ENCODE measurements at places on chromosomes 5 and 9.

DNA sequence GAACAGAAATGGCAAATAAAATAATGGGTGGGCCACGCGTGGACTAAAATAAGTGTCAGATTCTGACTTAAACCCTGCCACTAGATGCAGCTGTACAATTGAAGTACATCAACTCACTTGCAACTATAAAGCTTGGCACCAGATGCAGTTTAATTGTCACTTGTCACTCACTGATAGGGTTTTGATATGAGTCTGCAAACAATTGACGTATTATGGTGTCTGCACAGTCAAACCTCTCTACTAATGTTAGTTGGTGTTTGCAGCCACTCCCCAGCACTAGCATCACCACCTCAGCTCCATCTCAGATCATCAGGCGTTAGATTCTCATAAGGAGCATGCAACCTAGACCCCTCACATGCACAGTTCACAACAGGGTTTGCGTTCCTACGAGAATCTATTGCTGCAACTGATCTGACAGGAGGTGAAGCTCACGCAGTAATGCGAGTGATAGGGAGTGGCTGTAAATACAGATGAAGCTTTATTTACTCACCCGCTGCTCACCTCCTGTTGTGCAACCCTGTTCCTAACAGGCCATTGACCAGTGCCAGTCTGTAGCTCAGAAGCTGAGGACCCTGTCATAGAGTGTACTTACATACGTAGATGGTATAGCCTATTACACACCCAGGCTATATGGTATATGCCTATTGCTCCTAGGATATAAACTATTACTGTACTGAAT, 72.1 kb upstream of the SEMA6A start:
- no peak for DNase-seq

DNA sequence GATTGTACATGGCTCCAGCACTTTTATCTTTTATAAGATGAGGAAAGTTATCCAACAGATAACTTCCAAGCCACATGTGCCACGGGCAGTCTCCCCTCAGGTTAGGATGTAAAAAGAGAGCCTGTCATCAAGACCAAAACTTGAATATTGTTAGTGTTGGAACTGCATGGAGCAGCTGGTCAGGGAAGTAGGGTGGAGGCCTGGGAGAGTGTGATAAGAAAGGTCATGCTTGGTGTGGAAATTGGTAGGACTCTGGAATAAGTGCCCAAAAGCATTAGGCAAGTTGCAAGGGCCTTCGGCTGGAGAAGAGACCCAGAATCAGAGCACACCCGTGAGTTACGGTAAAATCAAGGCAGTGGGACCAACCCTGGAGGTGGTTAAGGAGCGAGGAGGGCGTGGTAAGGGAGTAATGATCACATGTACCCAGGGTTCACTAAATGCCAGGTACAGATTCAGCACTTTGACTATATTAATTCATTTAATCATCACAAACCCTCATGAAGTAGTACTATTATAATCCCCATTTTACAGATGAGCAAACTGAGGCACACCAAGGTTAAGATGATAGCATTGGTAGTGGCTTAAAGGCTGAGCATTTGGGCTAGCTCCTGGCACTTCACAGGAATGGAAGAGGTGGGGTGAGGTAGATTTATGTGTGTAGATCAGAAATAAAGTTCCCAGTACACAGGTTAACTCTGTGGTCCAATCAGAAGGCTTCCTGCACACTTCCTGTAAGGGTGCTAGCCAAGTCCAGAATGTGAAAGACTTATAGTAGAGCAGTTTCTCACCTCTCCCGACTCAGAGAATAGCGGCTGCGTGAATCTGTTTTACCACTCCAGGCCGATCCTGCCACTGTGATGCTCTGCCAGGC, 96.5 kb upstream of the ZNF608 start:
- no peak for DNase-seq

DNA sequence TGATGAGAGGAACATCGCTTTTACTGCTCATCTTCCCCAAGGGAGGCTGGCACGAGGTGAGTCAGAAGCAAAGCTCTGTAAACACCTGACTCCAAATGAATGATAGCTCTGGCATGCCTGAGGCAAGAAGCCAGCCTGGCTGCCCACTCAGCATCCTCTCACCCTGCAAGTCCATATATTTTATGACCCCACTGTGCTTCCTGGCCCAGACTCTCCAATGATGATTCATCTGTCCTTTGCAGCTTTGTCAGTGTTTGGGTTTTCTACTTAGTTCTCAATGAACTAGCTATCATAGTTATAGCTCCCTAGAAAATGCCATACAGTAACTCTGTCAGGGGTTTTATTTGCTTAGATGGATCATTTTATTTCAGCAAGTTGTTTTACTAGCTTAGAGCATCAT, 52.1 kb upstream of the FSTL4 start:
- DNase-seq = peak; percentile 87

DNA sequence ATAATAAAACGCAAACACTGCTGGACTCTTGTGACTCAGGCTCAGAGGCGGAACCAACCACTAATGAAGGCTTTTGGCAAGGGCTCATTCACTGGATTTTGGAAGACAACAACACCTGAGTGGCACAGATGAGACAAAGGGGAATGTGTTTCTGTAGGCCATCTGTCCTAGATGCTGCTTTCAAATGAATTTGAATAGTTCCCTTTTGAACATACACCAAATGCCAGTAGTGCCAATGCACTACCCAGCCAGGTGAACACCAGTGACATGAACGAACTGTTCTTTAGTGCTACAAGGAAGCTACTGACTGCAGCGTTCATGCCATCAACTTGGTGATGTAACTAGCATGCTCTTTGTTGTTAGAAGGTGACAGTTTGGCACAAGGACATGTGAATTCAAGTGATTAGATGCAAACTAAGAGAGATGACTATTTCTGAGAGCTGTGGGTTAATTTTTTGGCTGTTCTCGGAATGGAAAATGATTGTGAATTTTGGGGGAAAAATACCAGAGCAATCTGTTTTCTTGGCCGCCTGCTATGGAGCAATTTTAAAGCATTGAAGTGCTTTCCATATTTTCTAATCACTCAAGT, 173.7 kb downstream of the SLC24A2 start:
- no peak for DNase-seq

DNA sequence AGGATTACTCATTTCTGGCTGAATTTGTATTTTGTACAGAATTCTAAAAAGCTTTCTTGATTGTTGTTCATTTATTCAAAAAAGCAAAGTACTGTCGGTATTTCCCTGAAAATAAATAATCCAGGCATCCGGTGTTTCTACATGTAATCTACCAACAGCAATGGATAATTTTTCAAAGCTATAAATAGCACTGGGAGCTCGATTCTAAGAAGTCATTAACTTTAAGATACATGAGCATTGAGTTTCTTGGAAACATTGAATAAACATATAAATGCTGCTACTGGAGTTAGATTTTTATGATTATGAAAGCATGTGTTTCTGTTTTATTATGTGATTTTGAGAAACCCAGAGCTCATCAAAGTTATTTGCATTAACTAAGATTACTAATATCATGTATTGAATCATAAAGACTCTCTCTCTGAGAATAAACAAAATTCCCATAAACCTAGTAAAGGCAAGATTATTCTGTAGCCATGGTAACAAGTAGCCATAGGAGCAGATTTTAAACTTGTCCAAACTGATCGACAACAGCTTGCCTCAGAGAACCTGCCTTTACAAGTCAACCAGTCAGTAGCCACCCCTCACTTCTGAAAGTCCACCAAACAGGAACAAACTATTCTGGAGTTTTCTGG, 197.0 kb downstream of the DRD1 start:
- DNase-seq = no peak

GRCh38 chr5:154286557-154286956, 96.0 kb downstream of the GALNT10 start:
- DNase-seq = no peak

DNA sequence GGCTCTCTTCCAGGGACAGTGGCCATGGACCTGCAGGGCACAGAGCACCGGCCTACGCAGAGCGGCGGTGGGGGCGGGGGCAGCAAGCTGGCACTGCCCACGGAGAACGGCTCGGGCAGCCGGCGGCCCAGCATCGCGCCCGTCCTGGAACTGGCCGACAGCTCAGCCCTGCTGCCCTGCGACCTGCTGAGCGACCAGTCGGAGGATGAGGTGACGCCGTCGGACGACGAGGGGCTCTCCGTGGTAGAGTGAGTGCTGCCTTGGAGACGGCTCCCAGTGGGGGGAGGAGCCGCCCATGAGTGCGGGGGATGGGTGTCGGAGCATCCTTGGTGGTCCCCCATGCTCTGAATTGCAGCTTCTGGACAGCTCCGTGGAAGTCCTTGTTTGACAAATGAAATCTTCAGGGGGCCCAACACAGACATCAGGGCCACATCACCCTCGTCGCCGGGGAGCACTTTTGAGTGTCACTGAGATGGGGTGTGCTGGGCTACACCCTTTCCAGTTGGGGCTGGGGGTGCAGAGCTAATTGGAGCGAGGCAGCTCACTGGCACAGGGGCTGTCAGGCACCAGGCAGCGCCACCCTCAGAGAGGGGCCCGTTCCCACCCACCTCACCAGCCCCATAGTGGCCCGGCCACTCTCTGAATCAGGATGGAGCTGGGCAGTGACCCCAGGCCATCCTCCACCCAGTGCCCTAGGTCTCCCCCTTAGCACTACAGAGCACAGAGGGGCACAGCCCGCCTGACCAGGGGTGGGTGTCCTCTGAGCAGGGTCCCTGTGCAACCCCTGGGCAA, 70.9 kb downstream of the KCNT1 start:
- DNase-seq = no peak

GRCh38 chr9:31908158-31908890, 476.1 kb upstream of the ACO1 start:
- DNase-seq = peak; percentile 74
